Stimulated activated CD4-positive, alpha-beta T cell treated with anti-CD3 and anti-CD28 coated beads, TNF-alpha, amount 100 ng/mL, for 1 hour (primary cell): ENCODE measurements at places on chromosomes 16 and 17.

DNA sequence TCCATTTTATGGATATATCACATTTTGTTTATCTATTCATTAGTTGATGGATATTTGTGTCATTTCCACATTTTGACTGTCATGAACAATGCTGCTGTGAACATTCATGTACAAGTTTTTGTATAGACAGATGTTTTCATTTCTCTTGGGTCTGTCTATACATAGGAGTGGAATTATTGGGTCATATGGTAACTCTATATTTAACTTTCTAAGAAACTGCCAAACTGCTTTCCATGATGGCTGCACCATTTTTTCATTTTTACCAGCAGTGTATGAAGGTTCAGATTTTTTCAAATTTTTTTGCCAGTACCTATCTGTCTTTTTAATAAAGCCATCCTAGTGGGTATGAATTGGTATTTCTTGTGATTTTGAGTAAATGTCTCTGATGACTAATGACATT is 15.5 kb downstream of the NFAT5 start:
- no peak for DNase-seq

DNA sequence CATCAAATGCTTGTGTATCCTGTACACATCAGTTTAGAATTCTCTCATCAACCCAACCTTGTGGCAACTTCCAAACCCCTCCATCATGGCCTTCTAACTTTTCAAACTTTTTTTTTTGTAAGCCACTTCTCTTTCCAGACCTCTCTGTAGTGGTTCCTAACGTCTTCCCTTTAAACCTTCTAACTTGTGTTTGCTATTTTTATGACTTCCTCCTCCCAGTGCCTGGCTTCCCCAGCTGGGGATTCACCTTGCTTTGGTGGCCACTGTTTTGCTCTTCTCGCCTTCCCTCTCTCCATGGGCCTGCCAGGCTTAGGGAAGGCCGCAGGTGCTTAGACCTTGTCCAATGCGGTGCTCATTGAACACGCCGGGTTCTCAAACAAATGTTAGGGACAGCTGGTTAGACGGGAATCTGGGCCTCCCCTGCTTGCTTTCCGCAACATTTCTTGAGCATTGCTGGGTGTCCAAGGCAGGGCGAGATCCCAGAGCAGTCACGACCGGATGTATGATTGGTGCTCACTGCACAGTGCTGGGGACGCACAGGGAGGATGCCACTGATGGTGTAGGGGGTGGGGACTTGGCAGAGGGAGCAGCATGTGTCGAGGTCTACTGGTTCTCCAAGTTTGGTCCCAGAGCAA is 1.1 kb upstream of the XYLT2 start:
- no peak for DNase-seq

DNA sequence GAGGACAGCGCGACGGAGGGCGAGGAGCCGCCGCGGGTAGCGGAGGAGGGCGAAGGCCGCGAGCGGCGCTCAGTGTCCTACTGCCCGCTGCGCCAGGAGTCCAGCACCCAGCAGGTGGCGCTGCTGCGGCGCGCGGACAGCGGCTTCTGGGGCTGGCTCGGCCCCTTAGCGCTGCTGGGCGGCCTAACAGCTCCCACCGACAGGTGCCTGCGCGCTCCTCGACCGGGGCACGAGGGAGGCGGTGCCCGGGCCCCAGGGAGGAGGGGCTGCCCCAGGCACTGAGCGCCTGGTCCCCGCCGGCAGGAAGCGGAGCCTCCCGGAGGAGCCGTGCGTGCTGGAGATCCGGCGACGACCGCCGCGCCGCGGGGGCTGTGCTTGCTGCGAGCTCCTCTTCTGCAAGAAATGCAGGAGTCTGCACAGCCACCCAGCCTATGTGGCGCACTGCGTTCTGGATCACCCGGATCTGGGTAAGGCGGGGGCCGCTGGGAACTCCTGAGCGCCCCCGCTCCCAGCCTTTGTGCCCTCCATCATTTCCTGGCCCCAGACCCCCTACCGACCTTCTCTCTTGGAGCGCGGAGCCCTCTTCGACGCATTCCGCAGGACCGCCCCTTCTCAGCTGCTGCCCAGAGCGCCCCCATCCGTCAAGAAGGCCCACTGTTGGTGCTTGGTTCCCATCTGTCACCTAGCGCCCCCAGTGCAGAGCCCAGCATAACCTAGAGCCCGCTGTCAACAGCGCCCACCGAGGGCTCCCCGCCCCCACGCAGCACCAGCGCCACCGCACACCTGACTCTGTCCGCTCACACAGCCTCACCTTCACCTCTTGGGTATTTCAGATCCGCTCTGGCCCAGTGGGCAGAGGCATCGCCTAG is 3.7 kb downstream of the C17orf50 start:
- DNase-seq = peak; percentile 80

DNA sequence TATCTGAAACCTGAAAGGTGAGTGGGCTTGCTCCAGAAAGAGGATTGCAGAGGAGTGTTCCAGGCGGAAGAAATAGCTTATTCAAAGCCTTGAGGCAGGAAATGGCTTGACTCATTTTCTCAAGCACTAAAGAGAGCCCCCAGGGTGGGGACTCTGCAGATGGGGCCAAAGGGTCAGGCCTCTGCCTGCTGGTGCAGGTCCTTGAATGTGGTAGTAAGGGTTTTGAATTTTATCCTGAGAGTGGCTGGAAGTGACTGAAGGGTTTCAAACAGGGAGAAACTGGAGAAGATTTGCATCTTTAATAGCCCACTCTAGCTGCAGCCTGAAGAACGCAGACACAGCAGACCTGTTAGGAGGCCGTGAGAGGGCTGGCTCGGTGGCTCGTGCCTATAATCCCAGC is 144.4 kb downstream of the CCT6B start:
- no peak for DNase-seq

DNA sequence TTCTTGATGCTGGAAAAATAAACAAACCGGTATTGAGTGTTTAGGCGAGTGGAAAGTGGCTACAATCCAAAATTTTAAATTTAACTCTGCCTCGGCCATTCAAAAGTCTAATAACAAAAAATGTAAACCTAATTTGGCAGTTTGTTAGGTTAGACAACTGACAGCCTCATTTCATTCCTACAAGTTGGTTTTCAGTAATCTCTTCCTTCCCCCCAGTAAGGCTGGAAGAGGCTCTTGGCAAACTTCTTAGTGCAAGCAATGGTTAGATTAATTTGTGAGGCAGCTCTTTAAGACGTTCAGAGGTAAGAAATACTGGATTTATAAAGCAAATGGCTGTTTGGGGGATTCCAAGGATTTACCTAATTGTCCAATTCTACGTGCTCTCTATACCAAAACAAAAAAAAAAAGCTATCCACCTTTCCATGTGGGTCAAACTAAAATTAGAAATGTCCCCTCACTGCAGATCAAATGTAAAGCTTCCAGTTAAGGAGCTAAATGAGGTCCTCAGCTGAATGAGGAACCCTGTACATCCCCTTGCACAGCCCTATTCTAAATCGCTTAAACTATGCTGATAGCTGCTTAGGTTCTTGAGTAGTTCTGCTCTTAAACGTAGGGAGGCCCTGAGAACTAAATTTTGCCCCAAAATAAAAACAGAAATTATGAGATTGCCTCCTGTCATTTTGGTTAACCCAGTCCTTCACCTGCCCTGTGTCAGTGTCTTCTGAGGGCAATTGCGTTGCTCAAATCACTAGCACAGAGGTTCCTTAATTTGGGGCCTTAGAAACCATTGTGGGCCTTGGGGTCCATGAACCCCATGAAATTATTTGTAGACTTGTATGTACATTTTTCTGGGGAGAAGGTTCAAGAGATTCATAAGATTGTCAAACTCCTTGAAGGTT is 2.9 kb downstream of the HEXIM1 start:
- DNase-seq = no peak

DNA sequence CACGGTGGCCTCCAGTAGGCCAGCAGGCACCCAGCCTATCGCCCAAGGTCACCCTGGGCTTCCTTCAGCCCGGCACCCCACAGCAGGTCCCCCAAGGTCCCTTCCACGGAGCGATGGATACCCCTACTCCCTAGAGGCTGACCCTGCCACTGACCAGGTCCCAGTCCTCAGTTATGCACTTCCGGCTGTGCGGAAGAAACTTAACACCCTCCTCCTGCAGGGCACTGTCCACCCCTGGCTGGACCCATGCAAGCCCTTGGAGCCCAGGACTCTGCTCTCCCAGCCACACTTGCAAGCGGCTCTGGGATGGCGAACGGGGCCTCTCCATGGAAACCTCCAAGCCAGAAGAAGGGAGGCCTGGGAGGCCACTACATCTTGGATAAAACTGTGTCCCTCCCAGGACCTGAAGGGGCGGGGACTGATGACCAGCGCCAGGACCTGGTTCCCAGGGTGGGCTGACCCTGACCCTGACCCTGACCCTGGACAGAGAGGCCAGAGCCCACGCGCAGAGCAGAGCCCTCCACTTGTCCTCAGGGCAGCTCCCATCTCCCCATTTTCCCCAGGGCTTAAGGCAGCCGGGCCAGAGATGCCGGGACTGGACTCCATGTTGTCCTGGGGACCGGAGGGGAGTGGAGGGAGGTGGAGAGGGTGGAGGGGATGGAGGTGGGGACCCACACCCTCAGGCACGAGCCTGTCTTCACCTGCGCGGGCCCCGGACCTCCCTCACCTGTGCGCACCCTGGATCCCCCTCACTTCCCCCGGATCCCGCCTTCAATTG is 734 bp downstream of the CEP131 start:
- DNase-seq = no peak
